ENCODE measurements at places on chromosomes 3 and 15.

DNA sequence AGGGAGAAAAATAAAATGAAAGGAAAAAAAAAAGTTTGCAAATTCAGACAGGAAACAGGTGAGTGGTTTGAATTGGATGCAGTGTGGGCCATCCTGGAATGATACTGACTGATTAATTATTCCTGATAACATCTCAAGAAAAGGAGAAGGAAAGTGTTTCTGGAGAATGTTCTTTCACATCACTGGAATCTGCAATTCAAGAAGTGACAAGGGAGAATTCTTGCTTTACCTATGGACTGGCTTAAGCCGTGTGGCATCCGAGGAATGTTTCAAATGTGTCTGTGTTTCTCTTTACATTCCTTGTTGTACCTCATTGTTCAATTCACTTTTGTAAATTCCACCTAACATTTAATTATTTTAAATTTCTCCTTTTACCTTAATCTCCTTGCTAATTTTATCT lies 465.0 kb downstream of the EPHB1 start:
- DNase-seq: no peak

DNA sequence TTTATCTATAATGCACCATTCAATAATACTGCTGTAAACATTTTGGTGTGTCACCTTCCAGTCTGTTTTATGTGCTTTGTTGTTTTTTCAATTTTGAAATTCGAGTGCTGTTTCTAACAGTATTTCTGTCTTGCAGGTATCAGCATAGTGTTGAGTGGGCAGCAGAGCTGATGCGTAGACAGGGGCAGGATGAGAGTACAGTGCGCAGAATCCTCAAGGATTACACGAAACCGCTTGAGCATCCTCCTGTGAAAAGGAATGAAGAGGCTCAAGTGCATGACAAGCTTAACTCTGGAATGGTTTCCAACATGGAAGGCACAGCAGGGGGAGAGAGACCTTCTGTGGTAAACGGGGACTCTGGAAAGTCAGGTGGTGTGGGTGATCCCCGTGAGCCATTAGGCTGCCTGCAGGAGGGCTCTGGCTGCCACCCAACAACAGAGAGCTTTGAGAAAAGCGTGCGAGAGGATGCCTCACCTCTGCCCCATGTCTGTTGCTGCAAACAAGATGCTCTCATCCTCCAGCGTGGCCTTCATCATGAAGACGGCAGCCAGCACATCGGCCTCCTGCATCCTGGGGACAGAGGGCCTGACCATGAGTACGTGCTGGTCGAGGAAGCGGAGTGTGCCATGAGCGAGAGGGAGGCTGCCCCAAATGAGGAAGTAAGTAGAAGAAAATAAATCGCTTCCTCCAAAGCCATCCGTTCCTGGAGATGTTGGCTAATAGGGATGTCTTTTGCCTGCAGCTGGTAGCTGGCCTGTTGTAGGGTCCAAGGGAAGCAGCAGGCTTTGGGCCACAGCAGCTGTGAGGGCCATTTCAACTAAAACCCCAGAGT lies 19.1 kb downstream of the TSEN2 start:
- DNase-seq: no peak

DNA sequence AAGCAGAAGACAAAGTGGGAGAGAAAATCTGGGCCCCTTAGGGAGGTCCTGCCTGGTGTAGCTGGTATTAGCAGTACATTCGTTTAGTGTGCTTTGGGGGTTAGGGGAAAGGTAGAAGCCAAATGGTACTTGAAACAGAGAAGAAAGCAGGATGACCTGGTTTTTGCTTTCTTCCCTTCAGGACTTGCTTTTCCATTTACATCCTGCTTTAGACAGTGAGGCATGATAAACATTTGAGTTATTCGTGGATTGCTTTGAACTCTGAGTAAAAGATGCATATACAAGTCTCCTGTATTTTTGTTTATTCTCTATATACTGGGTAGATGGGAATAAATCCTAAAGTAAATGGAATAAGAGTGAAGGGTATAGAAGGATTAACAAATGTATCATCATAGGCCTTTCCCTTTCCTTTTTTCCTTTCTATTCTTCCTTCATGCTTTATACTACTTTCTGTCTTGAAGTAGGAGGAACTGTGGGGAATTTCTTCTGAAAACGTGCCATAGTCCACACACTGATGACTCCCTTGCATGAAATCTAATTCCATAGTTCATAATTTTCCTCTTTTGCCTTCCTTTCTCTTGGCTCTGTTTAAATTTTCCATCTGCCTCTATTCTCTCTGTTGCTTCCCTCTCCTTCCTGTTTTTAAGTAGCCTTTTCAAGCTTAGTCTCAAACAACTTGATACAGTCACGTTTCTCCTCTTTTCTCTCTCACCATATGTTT lies 139.5 kb upstream of the RBMS3 start:
- no peak for DNase-seq

- DNase-seq: no peak
Measured at GRCh38 chr3:40035177-40035576, 225.8 kb downstream of the MYRIP start.

GRCh38 chr3:79115458-79115857 lies 652.3 kb downstream of the ROBO1 start:
- no peak for DNase-seq

- no peak for DNase-seq
Measured at GRCh38 chr3:18739099-18739433, 313.9 kb upstream of the SATB1 start.

DNA sequence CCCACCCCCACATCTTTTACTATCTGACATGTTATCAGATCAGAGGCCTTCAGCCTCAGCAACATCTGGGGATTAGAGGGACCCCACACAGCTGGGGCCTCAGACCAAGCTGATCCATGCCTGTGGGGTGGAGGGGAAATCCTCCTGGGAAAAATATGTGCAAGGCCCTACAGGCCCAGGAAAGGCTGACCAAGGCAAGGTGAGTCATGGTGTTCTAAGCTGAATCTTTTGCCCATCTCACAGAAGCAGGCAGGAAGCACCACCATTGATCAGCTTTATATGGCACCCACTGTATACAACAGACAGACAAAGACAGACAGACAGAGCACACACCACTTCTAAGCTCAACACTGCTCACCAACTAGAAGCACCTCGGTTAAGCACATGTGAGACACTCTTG lies 12.4 kb upstream of the PARP6 start:
- no peak for DNase-seq

DNA sequence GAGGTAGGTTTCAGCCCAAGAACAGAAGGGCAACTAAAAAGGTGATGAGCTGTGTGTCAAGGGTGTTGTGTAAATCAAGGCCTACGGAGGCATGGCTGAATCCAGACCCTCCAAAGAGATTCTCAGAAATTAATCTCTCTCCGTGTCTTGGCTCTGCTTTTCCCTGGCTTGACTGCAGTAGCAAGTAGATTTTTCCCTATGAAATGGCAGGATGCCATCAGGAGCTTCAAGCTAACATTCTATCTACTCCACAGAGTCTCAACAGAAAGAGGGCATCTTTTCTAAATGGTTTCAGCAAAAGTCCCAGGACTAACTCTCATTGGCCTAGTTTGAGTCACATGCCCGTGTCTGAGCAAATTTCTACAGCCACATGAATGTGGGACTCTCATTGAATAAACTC lies 58.3 kb downstream of the LSM3 start:
- DNase-seq: no peak

DNA sequence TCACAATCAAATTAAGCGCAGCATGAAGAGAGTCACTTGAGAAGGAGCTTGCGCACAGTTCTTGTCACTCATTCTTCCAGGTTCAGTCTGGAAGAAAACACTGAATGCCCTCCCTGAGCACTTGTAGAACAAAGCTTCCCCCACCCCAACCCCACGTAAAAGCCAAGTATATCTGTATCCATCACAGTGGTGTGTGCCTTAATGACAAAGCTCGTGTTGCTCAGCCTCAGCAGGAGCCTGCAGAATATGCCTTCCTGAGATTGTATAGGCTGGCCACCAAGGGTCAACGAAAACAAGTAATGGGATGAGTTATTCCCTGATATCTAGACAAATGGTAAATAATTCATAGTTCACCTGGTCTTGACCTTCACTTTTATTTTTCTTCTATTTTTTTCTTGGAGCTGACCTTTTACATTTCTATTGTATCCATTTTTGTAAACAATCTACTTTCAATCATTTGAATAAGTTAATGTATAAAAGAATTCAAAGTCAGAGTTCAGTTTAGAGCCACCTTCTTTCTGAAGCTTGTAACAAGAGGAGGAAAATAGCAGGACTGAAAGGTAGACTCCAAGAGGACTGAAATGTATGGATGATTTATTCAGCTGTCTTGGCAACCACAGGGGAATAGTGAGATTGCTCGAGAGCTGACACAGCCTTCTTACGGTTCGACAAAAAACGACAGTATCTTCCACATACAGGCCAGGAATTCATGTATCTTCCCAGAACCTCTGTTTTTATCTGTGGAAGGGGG lies 405.5 kb upstream of the TPM1 start:
- no peak for DNase-seq

DNA sequence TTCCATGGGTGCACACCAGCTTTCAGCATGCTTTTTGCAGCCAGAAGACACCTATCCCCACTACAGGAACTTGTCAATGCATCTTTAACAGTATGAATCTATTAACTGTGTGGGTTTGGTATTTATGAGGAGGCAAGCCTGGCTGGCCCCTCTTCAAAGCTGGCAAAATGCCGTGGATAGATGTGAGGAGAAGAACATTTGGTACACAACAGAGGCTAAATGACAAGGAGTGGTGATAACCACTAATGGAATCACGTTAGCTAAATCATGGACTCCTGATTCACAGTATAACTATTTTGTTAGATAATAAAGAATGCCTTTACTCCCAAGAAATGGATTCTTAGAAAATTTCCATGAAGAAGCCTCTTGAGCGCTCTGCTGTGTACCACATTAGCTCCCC lies 187.2 kb downstream of the CLSTN2 start:
- DNase-seq: no peak

- DNase-seq: peak; percentile 29
Measured at GRCh38 chr3:55128225-55128823, 200.5 kb upstream of the LRTM1 start.

DNA sequence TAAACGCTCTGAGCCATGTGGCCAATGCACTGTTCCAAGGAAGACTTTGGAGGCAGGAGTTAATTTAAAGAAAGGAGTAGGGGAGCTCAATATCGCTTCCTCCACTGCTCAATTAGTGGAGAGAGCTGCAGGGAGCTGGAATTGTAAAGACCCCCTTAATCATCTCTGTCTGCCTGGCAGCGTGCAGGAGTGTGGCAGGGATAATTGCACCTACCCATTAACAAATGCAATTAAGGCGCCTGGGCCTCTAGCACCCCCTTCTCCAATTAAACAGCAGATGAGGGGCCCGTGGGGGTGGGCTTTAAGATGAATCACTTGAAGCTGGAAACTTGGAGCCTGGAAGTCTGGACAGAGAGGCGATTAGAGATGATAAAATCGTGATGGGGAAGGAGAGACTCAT lies 61.7 kb upstream of the GLCE start:
- peak; percentile 92 for DNase-seq

GRCh38 chr3:140763532-140763931 lies 85.7 kb downstream of the TRIM42 start:
- peak; percentile 85 for DNase-seq

GRCh38 chr3:32297366-32297765 lies 58.9 kb downstream of the CMTM8 start:
- no peak for DNase-seq

GRCh38 chr3:13266005-13266404 lies 154.1 kb downstream of the NUP210 start:
- DNase-seq: no peak

DNA sequence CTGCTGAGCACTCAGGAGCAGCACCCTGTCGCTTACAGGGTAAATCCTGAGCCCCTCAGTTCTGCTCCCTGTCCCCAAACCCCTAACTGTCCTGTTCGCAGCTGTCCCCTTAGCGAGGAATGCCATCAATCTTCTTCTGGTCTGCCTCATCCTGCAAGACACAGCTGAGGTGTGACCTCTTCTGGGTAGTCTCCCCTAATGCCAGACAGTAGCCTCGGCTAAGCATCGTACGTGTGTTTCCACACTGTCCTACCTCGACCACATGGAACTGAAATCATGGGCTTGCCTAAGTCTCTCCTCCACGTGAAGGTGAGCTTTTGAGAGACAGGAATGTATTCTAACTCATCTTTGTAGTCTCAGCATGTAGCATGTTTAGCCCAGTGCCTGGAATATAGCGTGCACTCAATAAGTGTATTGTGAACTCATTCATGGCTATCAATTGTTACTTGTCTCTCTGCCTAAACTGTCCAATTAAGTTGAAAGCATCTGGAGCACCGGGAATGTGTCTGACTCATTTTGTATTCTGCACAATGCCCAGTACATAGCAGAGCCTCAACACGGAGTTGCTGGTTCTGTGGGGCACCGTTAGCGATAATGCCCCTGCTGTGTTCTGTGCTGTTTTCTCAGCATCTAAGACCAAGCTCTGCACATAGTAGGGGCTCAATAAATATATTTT lies 90.2 kb downstream of the HES1 start:
- no peak for DNase-seq

DNA sequence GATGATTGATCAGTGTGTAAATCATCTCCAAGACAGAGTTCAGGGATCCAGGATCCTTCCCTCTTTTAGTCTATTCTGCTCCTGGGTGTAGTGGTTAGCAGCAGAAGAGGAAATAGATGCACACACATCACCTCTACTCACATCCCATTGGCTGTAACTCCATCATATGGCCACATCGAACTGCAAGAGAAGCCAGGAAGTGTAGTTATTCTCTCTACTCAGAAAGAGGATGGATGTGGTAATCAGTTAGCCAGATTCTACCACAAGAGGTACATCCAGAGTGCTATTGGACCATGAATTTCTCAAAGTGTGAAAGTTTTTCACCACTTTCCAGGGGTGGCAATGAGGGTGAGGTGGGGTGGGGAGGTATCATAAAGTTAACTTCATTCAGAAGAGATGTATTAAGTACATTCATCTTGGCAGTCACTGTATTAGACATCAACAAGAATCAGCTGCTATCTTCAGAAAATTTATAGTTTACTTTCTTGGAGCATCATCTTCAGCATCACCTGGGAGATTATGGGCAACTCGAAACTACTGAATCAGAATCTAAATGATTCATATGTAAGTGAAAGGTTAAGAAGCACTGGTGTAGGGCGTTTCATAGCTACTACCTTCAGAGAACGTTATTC lies 60.6 kb upstream of the GAP43 start:
- no peak for DNase-seq

- no peak for DNase-seq
Measured at GRCh38 chr3:183579967-183580900, 24.7 kb upstream of the KLHL6 start.

DNA sequence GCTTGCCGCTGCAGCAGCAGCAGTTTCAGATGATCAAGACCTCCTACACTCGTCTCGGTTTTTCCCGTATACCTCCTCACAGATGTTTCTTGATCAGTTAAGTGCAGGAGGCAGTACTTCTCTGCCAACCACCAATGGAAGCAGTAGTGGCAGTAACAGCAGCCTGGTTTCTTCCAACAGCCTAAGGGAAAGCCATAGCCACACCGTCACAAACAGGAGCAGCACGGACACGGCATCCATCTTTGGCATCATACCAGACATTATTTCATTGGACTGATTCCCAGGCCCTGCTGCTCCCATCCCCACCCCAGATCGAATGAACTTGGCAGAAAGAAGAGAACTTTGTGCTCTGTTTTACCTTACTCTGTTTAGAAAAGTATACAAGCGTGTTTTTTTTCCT lies 17.6 kb downstream of the CALML4 start:
- peak; percentile 97 for DNase-seq

- no peak for DNase-seq
Measured at GRCh38 chr3:18526667-18527066, 101.5 kb upstream of the SATB1 start.

Measured in NCI-H1105 treated with DMSO at 0.1 percent for 48 hours (cell line).